ENCODE measurements at places on chromosomes 3 and 15.

DNA sequence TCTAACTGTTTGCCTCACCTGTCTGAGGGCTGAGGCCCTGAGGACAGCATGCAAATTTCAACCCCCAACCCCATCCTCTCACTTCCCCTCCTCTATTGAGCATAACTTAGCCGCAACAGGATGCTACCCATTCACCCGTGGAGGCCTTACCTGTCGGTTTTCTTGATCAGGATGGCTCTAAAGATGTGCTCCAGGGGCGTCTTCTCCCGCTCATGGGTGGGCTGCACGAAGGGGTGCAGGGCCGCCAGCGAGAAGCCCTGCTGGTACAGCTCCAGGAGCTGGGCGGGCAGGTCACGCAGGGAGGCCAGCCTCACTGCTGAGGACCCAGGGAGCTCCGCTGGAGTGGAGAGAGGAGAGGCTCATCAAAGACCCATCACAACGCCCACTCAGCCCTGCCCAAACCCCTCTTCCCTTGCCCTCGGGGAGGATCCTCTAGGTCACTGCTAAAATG, 79.8 kb downstream of the RFTN1 start:
- DNase-seq, result no peak

DNA sequence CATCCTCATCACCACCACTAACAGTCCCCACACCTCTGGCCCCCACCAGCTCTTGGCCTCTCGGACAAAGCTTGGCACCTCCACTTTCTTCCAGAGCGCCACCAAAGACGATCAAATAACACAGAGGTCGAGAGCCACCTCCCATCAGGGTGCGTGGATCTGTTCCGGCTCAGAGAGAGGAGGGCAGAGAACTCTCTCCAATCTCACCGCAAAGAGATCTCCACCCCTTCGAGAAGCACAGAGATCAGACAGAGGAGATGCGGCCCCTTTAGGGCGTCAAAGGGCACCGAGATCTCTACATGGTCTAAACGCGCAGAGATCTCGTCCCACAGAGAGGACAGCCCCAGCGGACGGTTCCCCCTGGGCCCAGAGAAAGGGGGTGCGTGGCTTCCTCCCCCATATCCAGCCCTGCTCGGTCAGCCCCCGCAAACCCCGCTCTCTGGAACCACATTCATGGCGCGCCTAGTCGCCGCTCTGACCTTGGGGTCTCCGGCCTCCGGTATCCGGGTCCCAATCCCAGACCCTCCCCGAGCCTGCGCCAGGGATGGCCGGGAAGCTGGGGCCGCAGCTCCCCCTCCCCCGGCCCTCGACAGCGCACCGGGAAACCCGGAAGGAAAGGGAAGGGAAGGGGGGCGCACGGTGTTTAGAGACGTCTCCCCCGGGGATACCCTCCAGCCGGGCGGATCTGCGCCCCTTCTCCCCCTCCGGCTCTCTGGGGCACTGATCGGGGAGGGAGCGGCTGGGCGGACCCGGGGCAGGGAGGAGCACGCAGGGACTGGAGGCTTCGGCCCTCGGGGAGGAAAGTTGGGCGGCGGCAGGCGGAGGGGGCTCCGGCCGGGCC, 608 bp downstream of the SCN5A start:
- no peak for DNase-seq

- peak; percentile 27 for DNase-seq
Observed at GRCh38 chr15:90451053-90451850, 63.2 kb downstream of the IQGAP1 start.

- DNase-seq, result no peak
Observed at GRCh38 chr15:79418693-79419279, 13.3 kb upstream of the MINAR1 start.

- DNase-seq, result no peak
Observed at GRCh38 chr15:57213862-57214261, 162.4 kb upstream of the CGNL1 start.

GRCh38 chr3:20104167-20104661, 64.0 kb downstream of the KAT2B start:
- DNase-seq, result no peak

DNA sequence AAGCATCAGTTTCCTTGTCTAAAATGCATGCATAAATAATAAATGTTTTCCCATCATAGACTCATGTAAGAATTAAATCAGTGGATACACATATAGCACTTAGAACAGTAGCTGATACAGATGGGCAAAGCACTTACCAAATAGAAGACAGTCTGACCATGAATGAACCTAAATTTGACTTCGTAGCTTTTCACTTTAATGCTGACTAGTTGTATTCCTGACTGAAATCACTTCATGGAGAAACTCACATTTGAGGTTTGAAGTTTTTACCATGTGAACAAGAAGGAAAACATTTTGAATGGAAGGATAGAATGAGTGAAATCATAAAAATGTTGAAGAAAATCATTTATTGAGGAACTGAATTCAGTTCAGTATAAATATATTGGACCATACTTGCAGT, 68.8 kb upstream of the TMCO5A start:
- DNase-seq, result no peak

DNA sequence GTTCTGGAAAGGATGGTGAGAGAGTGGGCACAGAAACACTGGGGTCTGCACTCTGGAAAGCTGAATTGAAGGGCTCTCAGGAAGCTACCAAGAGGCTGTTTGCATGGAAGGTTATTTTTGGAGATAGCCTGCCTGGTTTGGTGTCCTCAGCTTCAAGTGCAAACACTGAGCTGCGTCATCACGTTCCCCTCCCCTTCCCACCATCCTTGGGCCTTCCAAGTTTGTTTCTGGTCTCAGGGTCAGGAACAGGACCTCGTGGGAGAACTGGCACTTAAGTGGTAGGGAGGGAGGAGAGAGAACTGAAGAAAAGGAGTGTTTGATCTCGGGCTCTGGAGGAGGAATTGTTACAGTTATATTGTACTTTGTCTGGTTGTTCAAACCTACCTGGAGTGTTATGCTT, 10.6 kb downstream of the ST6GAL1 start:
- DNase-seq, result no peak

DNA sequence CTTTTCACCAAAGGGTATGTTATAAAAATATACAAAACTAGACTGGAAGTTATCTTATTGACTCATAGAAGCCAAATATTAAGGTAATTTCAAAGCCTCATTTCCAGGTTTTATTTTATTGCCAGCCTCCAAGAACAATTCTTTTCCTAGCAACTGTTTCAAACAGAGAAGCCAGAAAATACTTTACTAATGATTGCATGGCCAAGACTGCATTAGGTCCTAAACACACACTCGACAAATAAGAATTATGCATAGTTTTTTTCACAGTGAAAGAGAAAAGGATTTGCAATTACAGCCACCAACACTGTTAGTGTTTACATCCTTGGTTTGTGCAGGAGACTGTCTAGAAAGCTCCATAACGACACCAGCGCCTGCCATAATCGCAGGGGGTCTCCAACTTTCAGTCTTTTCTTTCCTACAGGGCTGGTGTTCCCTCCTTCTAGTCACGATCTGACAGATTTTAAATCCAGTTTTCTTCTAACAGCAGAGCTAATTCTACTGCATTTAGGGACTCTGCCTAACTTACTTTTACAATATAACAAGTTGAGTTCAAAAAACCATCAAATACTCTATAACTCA, 58.1 kb downstream of the CLASP2 start:
- DNase-seq, result no peak

DNA sequence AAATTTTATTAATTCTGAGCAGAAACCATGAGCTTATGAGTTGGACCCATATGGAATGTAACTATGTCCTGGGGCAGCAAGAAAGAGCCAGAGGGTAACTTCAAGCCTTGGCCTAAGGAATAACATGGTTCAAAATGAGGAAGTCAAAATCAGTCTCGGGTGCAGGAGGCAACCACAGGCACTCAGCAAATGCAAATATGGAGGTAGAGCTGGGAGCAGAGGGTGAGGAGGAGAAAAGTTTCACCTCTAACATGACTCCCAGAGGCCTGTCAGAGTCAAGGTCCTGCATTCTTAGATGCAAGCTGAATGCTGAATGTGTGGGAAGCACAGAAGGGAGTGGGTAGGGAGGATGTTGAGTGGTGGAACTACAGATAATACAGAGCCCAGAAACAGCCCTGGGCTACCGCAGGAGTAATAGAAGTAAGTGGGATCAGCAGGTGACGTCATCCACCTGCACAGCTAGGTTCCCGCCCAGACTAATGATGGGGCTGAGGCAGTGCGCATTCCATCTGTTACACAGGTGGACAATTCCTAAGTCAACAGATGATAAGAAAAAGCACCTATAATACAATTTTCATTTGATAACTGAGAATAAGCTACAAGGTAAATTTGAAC, 279.8 kb upstream of the ARRDC4 start:
- no peak for DNase-seq

DNA sequence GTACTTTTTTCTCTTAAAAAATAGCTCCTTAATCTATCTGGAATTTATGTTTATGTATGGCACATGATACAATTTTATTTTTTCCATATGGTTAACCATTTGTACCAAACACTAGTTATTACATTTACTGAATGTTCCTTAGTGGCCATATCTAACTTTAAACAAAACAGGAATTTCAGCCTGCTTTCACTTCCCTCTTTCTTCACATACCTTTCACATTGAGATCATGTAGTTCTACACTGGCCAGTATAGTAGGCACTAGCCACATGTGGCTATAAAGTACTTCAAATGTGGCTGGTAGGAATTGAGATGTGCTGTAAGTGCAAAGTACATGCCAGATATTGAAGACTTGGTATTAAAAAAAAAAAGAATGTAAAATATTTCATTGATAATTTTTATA, 4.7 kb upstream of the RYK start:
- DNase-seq, result no peak

DNA sequence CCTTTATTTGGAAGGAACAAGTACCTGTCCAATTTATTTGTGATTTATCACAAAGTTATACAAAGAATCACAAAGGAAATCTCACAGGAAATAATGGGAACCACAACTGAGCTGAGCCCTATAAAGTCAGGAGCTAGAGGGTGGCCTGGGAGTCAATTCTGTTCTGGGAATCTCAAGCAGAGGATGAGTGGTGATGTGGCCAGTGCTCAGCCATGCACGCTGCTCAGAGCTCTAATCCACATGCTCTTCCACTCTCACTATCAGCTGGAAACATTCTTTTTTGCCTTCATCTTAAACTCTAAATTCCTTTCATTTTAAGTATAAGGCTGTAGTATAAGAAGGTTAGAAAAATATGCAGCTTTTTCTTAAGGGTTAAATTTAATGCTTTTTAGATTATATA, 36.6 kb downstream of the UACA start:
- DNase-seq, result no peak

GRCh38 chr3:51703761-51704510, 2.9 kb upstream of the GRM2 start:
- no peak for DNase-seq

DNA sequence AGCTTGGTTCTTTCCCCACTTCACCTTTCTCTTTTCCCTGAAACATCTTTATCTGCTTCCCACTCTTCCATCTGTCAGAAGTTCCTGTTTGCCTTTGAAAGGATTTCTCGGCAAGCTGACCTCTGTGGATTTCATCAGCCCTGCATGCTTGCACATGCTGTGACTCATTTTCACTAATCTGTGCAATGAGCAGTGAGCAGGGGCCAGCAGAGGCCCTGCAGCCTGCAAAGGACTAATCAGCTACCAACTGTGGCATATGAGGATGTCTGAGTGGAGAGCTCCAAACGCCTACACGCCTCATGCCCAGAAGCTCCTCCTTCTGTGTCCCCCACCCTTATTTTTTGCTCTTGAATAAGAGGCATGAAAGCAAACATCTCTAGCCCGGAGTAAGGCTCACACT, 333.0 kb upstream of the SEMA6D start:
- no peak for DNase-seq

GRCh38 chr3:46668116-46668515, 25.4 kb downstream of the ALS2CL start:
- DNase-seq, result no peak

DNA sequence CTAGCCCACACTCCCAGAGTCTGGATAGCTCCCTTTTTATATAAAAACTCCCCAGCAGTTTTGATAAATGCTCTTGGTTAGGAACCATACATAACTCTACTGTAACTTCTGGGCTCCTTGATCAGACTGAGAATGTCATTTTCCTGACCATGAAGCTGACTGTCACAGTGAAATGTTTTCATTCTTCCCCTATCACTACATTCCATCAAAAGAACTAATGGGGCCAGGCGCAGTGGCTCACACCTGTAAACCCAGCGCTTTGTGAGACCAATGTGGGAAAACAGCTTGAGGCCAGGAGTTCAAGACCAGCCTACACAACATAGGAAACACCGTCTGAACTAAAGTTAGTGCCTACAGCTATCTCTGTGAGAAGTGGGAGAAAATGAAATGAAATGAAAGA, 72.8 kb upstream of the MYO5C start:
- no peak for DNase-seq

DNA sequence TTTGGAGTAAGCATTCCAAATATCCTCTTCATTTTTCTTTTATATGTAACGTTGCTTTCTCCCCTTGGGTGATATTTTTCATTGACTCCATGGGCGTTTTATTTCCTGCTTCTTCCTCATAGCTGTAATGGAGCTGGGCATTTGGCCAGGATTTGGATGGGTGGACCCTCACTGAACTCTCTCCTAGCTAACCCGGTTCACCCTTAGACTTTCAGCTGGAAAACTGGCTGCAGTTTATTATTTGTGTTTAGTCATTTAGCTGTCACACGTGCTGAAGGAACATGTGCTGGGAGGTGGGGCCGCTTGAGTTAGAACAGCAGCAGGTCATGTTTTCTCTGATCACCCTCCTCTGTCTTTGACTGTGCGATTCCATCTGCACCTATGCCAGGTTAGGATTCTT, 407.6 kb downstream of the ZIC1 start:
- DNase-seq, result no peak

- DNase-seq, result peak; percentile 74
Observed at GRCh38 chr3:134754768-134755559, 40.1 kb upstream of the EPHB1 start.

GRCh38 chr3:4928277-4928789, 50.9 kb upstream of the BHLHE40 start:
- no peak for DNase-seq

GRCh38 chr3:27596334-27596841, 112.2 kb upstream of the SLC4A7 start:
- DNase-seq, result no peak

- no peak for DNase-seq
Observed at GRCh38 chr3:128554100-128554464, 61.1 kb upstream of the GATA2 start.

All from HEK293T (cell line).